ENCODE measurements at places on chromosomes 7 and 10.

GRCh38 chr10:43622038-43622437, 15.8 kb downstream of the ZNF485 start:
- DNase-seq = no peak

DNA sequence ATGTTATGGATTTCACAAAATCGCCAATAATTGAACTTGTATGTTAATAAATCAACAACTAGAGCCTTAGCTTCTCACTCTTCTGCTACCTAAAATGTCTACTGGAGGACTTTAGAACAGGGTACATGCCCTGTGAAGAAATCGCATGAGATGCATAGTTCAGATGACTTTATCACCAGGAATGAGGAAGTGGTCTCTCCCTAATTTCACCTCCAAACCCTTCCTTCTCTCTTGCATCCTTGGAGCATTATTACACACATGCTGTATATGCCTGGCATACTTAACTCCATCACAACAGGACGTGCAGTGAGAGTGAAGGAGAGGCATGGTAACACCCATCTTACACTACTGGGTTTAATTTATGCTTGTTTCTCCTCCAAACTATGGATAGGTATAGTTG, 27.8 kb downstream of the RHEB start:
- no peak for DNase-seq

DNA sequence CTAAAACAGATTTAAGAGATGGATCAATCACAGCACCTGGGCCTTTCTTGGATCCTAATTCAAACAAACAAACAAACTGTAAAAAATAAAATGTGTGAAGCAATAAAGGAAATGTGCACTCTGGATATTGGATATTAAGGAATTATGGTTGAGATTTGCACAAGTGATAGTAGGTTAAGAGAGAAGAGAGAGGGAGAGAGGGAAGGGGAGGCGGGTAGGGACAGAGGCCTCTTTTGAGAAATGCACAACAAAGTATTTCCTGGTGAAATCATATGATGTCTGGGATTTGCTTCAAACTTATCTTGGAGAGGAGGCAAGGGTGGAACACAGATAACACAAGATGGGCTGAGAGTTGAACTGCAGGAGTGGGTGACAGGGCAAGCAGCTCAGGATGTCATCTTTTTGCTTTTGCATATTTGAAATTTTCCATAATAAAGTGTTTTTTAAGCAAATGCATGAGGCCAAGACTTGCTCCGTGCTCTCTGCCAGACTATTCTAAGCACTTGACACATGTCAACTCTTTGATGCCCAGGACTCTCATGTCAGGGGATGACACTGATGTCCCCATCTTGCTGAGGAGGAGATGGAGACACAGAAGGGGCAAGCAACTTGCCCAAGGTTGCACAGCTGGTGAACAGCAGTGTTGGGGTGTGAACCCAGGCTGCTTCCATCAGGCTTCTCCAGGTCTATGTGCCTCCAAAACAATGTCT, 9.1 kb upstream of the AEBP1 start:
- no peak for DNase-seq

- DNase-seq = no peak
These were observed 396.5 kb upstream of the MKI67 start for GRCh38 chr10:128522551-128523308.

- no peak for DNase-seq
These were observed 87.0 kb downstream of the AUTS2 start for GRCh38 chr7:69685293-69685631.

DNA sequence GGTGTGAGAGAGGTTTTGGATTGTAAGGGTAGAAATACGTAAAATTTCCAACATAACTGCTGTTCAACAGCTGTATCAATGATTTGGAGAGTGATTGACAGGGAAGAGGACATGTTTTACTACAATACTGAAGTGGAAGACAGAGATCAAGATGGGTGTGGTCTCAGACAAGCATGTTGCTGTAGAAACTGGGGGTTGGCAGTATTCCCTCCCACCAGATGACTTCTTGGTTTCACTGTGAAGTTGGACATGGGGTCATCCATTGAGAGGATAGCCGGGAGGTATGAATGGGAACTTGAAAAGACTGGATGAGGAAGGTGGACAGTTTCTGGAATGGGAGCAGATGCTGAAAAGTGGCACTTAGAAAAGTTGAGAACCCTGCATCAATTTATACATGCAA, 95.3 kb upstream of the HDAC9 start:
- no peak for DNase-seq

- DNase-seq = no peak
These were observed 101.1 kb downstream of the RAPGEF5 start for GRCh38 chr7:22255834-22256233.

- DNase-seq = peak; percentile 29
These were observed at the start of gene CRCP for GRCh38 chr7:66114743-66115649. TSS of gene CRCP (plus strand) at chr7:66114847. CDS start at chr7:66114963, 116 bp downstream.

DNA sequence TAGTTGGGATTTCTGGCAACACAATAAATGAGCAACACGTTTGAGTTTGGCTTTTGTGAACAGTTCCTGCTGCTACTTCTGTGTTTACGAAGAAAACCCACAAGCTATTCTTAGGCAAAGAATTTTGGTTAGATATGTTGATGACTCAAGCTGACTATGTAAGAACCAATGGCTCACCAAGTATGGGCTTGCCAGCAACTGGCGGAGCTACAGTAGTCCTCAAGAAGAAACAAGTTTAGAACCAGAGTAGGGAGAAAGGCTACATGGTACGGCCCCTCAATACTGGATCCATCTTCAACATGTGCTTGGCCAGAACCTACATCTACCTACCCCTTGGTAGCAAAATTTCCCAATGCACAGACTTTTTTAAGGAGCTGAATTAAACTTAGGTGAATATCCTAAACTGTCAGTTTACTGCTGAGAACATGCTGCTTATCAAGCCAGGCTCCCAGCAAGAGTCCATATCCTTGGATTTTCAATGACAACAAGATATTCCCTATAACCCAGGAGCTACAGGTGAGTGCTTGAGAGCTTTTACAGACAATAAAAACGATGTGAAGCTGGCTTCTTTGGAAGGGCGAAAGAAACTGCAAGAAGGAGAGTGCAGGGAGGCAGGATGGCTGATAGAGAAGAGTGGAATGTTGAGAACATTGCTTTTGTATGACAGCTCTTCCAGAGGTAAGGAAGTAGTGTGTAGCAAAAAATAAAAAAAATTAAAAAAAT, 74.3 kb upstream of the ASAH2 start:
- no peak for DNase-seq

GRCh38 chr7:37709631-37710509, 26.3 kb downstream of the GPR141 start:
- DNase-seq = no peak

DNA sequence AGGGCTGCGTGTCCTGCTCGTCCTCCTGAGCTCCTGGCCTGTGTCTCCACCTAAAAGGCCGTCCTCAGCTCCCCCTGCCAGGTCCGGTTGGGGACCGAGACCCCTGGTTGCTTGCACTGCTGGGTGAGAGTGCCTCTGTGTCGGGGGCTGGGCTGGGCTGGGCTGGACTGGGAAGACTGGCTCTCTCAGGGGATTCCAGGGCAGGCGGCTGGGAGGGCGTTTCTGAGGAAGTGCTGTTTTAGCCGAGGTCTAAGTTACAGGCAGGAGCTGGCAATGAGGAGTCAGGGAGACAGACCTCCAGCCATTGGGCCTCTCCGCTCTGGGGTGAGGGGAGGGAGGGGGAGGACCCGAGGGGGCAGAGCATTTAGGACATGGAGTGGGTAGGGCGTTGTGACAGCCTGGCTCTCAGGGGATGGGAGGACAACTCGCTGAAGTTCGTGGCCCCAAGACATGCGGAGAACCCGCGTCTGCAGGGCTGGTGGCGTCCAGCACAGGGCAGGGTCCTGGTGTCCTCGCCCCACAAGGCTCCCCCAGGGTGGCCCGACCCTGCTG, 20.9 kb downstream of the FOXK1 start:
- no peak for DNase-seq

- DNase-seq = no peak
These were observed 196.0 kb upstream of the GRB10 start for GRCh38 chr7:50978633-50979215.

GRCh38 chr7:13633857-13634256, 355.6 kb downstream of the ETV1 start:
- no peak for DNase-seq

DNA sequence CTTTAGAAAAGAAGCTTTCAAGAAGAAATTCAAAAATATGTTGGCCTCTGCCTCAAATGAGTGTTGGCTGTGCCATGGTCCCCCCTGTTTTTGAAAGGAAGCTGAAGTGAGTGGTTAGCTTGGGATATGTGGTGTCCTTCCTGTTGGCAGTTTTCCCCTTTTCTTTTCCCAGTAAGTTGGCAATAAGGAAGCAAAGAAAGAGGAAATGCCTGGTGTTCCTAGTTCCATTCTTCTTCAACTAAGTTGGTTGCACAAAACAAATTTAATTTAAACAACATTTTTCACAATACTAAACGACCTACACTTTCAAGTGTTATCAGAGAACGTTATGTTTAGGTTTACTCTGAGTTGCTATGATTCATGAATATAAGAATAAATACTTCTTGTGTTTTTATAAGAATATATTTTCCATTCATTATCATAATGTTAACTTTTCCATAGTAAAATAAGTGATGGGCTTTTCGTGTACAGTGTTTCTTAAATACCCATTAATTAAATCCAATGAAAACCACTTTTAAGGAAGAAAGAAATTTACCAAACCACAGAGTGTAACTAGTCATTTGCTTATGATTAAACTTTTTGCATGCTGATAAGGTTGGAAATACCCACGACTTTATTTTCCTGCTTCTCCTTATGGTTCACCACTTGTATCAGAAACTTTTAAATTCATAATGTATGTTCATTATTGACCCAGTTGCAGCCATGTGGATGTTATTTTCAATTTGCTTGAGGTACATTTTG, 7.7 kb downstream of the HDAC9 start:
- no peak for DNase-seq

DNA sequence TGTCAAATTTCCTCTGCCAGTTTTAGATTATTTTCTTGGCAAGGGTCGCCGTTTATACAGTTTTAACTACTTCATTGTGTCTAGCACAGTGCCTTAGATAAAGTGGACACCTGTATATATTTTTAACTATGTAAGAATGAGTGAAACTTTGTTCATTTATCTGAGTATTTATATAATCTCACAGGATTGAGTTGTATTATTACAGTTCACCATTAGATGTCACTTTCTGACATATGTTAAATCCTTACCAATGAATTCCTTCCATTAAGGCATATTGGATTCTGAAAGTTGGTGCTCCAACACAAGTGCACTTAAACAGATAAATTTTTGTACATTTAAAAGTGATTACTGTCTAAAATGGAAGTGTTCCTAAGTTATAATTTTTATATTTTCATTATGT, 43.0 kb downstream of the ZMYND11 start:
- DNase-seq = no peak

DNA sequence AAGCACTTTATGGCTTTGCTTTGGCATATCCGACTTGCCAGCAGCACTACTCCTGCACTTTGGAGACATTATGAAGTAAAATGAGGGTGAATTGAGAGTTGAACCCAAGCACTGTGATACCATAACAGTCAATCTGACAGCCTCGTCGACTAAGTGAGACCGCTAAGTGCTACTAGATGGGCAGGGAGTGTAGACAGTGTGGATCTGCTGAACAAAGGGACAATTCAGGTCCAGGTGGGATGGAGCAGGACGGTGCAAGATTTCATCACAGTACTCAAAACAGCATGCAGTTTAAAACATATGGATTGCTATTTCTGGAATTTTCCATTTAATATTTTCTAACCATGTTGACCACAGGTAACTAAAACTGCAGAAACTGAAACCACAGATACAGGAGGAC, 20.8 kb upstream of the PRTFDC1 start:
- DNase-seq = no peak

- no peak for DNase-seq
These were observed 320.2 kb upstream of the FZD1 start for GRCh38 chr7:90944021-90944420.

DNA sequence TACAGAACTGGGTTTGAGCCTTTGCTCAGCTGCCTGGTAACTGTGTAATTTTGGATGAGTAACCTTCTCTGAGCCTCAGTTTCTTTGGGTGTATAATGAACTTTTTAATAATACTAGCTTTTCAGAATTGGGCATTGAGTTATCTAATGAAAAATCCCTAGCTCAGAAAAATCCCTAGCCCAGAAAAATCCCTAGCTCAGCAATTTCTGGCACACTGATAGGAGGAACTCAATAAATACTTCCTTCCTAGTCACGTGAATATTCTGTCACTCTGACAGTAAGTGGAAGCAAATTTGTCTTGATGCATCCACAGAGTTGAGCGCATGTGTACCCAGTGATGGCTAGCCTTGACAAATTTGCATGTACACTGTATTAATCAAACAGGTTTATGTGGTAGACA, 817.6 kb downstream of the XPNPEP1 start:
- DNase-seq = no peak
